ENCODE measurements at places on chromosomes 4 and X.

- DNase-seq: no peak
These were observed 145.6 kb downstream of the POLA1 start for GRCh38 chrX:24839331-24839730.

DNA sequence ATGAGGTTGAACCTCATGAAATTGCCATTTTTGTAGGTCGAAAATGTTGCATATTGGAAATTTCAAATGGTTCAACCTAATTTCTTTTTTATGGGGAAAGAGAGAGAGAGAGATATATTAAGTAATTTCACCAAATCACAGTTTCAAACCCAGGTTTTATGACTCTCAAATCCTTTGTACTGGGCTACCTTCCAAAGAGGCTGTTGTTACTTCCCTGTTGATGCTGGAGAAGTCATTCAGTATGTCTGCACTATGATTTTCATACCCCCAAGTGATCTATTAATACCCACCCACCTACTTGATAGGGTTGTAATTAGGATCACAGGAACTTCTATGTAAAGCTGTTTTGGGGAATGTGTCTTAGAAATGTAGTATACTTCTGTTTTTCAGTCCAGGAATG is 109.9 kb downstream of the ZNF330 start:
- DNase-seq: no peak

- DNase-seq: no peak
These were observed 219.8 kb downstream of the OR13H1 start for GRCh38 chrX:131763674-131764073.

GRCh38 chr4:184473499-184474262 is 669 bp downstream of the IRF2 start:
- no peak for DNase-seq

DNA sequence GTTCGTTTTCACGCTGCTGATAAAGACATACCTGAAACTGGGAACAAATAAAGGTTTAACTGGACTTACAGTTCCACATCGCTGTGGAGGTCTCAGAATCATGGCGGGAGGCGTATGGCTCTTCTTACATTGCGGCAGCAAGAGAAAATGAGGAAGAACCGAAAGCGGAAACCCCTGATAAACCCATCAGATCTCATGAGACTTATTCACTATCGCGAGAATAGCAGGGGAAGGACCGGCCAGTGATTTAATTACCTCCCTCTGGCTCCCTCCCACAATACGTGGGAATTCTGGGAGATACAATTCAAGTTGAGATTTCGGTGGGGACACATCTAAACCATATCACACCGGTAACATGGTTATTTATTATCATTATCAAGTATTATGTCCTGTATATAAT is 2204.5 kb downstream of the ARAP2 start:
- DNase-seq: no peak

- DNase-seq: no peak
These were observed at the start of gene PRSS12 for GRCh38 chr4:118352843-118353533. TSS of gene PRSS12 (minus strand) at chr4:118353003. CDS start at chr4:118352720, 283 bp downstream.

- DNase-seq: no peak
These were observed 28.5 kb downstream of the PCDH19 start for GRCh38 chrX:100381619-100382018.

GRCh38 chrX:29662101-29662500 is 553.3 kb upstream of the MAGEB2 start:
- DNase-seq: peak; percentile 59

- DNase-seq: no peak
These were observed 821 bp downstream of the SLITRK2 start for GRCh38 chrX:145818186-145819113.

- no peak for DNase-seq
These were observed 152.0 kb upstream of the FTHL17 start for GRCh38 chrX:31223817-31224216.

GRCh38 chrX:153564047-153564606 is 34.8 kb downstream of the CCNQ start:
- DNase-seq: no peak

DNA sequence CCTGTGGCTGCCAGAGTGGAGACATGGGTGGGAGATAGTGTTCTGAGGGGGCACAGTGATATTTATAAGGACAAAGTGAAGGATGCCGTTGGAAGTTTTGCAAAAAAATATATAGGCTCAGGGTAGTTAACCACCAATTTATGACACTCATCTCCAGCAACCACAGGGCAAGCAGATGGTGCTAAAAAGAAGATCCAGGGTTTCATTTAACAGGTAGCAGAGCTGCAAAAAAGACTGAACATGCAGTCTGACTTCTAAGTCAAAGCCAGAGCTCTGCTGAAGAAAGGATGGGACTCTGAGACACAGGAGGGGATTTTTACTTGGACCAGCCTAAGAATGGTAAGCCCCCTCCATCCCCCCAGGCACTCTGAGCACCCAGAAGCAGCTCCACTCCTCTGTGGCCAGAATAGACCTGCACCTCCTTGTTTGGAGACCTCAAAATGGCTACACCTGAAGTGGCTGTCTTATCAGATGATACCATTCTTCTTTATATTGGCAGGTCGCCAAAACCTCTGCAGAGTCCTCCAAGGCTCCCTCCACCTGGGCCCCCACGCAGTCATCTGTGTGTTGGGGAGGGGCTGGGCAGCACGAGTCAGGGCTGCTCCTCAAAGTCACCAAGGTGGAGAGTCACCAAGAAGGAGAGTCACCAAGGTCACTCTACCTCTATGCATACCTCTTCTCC is 161.4 kb upstream of the FAM9B start:
- no peak for DNase-seq

DNA sequence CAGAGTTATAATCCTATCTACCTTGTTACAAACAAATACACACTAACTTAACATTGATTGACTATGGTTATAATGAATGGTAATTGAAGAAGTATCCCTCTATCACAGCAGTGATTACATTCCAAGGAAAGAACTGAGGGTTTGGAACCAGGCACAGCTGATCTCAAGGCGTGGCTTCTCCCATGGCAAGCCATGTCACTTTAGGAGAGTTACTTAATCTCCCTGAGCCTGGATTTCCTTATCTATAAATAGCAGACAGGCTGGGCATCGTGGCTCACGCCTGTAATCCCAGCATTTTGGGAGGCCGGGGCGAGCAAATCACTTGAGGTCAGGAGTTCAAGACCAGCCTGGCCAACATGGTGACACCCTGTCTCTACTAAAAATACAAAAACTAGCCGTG is 25.6 kb downstream of the SORBS2 start:
- DNase-seq: no peak

GRCh38 chrX:129749069-129749468 is 10.3 kb downstream of the XPNPEP2 start:
- DNase-seq: no peak

GRCh38 chrX:48785186-48785539 is 1.2 kb upstream of the GATA1 start:
- DNase-seq: no peak

GRCh38 chrX:105190252-105190853 is 30.1 kb downstream of the TEX13A start:
- no peak for DNase-seq

DNA sequence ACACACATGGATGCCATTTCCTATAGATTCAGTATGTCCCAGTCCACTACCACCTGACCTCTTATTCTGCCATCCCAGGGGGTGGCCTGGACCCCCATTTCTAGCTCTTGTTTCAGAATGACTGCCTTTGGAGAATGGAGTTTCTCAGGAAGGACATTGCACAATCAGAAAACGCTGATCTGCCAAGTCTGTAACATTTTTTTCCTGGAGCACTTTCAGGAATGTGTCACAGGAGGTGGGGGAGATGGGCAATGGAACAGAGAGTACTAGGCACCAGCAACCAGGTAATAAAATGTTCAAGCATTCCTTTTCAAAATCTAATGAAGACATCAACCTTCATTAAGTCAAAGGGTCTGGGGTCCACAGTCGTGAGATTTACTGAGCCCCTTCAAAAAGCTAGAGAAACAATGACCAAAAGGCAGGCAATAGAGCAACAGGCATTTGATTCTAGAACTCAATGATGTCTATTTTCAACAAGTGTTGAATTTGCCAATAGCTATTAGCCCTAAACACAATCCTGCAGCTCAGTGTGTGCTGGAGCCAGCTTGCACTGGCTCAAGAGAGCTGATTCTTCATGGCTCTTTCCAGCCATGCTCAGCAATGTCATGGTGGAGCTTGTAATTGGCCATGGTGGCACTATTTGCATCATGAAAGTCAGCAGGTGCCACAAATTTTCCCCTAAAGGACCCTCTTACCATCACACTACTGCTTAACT is 87.1 kb downstream of the KDR start:
- peak; percentile 18 for DNase-seq

DNA sequence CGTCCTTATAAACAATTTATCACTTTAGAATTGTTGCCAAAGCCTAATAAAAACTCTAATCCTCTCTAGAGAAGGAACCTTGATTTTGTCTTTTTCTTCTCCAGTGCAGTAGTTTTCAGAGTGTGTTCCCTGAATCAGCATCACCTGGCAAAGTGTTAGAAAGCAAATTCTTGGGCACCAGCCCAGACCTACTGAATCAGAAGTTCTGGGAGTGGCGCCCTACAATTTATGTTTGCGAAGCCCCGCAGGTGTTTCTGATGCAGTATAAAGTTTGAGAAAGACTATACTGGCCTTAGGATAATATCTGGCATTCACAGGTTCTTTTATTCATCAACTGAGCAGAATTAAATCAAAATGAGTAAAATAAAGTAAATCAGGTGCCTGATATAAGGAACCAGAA is 645.8 kb upstream of the ATOH1 start:
- DNase-seq: no peak

DNA sequence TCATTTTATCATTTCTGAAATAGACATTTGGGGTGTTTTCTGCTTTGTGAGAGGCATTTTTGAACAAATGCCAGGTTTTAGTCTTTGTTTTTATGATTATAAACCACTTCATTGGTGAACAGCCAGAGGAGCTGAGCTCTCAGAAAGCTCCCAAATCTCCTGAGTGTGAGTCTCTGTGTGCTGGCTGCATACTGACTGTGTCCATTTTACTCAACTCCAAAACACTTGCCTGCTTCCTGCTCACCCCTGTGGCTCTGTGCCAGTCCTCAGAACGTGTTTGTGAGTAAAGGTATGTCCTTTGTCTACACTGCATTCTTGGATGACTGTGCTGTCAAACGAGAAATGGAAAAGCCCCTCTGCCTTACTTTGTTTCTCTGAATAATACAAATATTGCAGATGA is 5.4 kb upstream of the LRAT start:
- DNase-seq: no peak

DNA sequence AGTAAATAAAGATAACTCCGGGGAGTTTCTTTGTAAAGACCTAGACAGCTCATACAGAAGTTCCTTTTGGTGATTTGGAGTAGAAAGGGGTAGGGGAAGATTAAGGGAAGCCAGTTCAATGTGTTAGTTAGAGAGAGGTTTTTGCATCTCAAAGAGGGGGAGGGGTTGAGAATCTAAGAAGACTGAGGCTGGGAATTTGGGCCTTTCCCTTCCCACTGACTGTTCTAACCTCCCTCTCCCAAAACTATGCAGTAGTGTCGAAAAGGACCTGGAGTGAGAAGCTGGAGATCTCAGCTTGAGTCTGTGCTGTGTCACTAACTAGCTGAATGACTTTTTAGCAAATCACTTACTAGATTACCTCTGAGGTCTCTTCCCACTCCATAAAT is 55.7 kb upstream of the CCDC160 start:
- DNase-seq: no peak

- DNase-seq: no peak
These were observed 68.0 kb downstream of the PPEF2 start for GRCh38 chr4:75834095-75834771.

DNA sequence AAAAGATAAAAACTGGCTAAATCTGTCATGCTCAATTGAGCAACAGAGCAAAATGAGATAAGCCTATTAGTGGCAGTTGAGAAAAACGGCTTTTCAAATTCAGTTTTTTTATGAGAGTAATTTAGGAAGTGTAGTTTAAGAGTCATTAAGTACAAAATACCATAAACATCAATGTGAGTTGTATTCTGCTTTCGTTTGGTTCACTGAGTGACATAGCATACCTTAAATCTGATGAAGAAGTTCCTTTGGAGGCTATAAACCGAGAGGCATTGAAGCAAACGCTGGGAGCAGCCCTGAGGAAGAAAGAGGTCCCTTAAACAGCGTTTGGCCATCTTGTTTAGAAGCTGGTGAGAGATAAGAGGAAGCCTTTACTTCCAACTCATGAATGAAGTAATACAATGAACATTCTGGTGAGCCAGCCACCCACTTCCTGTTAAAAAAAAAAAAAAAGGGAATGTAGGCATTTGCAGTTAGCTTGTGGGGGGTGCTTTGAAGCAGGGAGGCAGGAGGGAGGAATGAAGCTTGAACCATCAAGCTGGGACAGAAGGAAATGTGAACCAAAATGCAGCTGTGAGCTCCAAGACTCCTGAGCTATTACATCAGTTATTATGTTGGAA is 132.3 kb downstream of the ZNF330 start:
- DNase-seq: no peak

DNA sequence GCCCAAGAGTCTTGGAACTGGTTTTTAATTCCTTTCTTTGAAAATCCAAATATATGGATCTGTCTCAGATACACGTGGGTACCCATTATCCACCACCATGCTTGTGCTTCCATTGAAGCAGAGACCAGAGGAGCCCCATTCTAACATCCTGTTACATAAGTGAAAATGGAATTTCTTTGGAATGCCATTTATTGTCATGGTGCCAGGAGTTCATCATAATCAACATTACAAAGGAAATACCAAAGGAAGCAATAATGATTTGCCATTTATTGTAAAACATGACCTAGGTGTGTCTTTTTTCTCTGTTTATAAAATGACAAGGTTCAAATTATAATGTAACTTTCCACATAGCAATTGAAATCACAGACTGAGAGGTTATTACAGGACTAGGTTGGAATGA is 61.7 kb downstream of the PALLD start:
- no peak for DNase-seq

- DNase-seq: no peak
These were observed 534.0 kb upstream of the FMR1 start for GRCh38 chrX:147377728-147378127.

GRCh38 chr4:170389411-170389810 is 299.7 kb upstream of the AADAT start:
- no peak for DNase-seq

DNA sequence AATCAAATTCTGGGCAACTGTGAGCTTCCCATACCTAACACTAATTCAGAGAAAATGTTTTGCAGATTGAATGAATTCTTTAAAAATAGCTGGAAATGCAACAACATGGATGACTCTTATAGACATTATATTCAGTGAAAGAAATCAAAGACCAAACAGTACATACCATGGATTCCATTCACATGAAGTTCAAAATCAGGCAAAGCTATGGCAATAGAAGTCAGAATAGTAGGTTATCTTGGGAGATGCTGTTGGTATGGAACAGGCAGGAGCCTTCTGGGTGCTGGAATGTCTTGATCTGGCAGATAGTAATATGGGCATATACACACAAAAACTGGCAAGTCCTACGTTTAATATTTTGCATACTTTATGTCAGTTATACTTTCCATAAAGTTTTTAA is 25.5 kb upstream of the CBLL2 start:
- no peak for DNase-seq

GRCh38 chr4:112102875-112103370 is 42.3 kb upstream of the FAM241A start:
- DNase-seq: no peak

Measured in epithelial cell of proximal tubule (primary cell).